CD4-positive, alpha-beta T cell treated with Interleukin-6 for 4 hours (primary cell): ENCODE measurements at places on chromosomes 16 and 17.

- DNase-seq, result peak; percentile 61
Measured at GRCh38 chr16:89737341-89738071, 16.2 kb downstream of the ZNF276 start.

DNA sequence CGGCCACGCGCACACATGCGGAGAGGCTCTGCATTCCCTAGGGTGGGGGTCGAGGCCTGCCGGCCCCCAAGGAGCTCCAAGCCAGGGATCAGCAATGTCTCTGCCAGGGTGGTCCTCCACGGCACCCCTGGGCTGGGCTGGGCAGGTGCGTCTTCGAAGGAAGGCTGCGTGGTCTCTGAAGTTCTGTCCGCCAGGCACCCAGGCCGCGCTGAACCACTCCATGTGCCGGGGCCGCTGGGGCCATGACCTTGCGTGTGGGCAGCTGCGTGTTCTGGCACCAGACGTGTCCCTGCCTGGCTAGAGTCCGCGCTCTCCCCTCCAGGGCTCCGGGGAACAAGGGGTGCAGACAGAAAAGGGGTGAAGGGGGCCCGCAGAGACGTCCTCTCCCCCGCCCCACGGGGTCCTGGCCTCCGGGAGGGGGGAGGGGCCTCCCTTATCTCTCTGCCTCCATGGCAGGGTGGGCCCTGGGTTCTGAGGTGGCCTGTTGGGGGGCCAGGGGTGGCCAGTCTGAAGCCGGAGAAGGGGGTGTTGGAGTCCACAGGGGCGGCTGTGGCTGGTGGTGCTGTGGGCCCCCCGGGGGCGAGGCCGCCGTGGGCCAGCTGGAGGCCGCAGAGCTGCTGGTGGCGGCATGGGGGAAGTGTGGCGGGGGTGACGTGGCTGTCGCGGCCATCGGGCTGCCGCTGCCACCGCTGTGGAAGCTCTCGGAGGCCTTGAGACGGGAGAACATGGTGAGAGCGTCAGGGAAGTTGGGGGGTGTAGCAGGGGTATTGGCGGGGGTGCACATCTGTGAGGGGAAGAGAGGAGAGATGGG lies 5.3 kb downstream of the UBALD1 start:
- DNase-seq, result no peak

DNA sequence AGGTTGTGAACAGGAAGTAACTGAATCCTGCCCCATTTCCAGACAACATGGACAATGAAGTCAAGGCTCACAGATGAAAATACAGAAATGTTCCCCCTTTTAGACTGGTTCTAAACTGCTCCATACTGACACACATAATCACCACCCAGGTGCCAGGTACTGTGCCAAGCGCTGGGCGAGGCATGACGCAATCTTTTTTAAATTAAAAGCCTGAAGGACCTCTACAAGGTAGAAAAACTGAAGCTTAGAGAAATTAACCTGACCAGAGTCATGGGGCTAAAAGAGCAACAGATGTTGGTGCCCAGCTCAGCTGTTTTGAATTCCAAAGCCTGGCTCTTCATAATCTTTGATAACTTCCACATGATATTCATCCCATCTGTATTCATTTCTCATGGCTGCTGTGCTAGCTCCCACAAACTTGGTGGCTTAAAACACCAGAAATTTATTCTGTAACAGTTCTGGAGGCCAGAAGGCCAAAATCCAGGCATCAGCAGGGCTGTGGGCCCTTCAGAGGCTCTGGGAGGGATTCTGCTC lies 4.9 kb upstream of the RAB11FIP4 start:
- DNase-seq, result no peak

GRCh38 chr17:58339755-58340404 lies 11.3 kb upstream of the TSPOAP1 start:
- DNase-seq, result peak; percentile 29

DNA sequence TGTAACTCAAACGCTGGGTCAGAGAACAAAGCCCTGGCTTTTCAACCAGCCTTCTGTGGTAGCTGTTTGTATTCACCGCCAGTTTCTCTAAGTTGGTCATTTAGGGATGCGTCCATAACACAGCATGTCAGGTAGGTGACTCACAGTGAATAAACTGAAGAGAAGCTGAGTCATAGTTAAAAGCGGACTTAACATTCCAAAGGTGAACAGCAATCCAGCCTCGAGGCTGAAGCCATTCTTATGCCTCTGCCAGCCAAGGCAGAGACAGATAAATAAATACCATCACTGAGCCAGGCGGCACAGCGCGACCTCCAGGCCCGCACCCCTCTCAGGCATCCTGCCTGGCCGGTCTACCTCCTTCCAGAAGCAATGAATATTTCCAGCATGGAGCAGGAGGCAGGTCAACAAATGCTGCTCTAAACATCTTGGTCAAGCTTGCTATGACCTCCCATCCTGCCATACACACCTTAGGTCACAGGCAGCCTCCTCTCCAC lies 12.4 kb upstream of the CACNG4 start:
- no peak for DNase-seq

GRCh38 chr17:62191390-62192361 lies 126.6 kb upstream of the MED13 start:
- DNase-seq, result no peak

GRCh38 chr17:6100891-6101500 lies 30.8 kb downstream of the WSCD1 start:
- no peak for DNase-seq

DNA sequence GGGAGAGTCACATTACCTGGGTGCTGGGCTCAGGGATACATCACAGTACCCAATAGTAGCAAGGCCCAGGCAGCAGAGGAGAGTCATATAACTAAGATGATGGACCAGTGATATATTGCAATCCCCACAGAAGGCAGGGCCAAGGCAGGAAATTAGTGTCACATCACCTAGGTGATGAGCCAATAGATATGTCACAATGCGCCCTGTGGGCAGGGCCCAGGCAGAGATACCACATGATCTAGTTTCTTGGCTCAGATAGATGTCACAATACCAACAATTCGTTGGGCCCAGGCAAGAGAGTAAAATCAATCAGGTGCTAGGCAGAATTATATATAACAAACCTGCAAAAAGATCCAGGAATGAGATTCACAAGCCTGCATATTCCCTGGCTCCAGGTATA lies 2111.5 kb downstream of the TP53TG3F start:
- DNase-seq, result no peak

- peak; percentile 54 for DNase-seq
Measured at GRCh38 chr16:24504472-24505345, 34.7 kb upstream of the RBBP6 start.

- DNase-seq, result no peak
Measured at GRCh38 chr17:42537156-42537805, 1.2 kb downstream of the NAGLU start.

- DNase-seq, result no peak
Measured at GRCh38 chr16:9186061-9186460, 94.6 kb downstream of the HAPSTR1 start.

- DNase-seq, result no peak
Measured at GRCh38 chr17:15910791-15911190, 34.1 kb upstream of the ADORA2B start.

GRCh38 chr16:69049603-69050375 lies 55.7 kb upstream of the HAS3 start:
- no peak for DNase-seq

DNA sequence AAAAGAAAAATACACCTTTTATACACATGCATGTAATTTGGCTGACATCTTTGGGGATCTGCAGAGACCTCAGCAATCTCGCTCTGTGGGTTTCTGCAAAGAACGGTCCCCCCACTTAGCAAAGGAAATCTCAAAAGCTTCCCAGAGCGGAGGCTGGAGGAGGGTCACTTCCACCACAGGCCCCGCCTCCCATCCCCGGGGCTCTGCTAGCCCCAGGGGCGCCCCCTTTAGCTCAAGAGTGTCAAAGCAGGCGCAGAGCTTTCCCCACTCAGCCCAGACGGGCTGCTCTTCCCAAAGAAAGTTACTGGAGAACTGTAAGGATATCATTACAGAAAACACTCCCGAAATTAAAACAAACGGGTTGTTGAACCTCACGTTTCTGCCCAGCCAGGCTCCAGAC lies 11.4 kb downstream of the SLC13A5 start:
- DNase-seq, result peak; percentile 56

DNA sequence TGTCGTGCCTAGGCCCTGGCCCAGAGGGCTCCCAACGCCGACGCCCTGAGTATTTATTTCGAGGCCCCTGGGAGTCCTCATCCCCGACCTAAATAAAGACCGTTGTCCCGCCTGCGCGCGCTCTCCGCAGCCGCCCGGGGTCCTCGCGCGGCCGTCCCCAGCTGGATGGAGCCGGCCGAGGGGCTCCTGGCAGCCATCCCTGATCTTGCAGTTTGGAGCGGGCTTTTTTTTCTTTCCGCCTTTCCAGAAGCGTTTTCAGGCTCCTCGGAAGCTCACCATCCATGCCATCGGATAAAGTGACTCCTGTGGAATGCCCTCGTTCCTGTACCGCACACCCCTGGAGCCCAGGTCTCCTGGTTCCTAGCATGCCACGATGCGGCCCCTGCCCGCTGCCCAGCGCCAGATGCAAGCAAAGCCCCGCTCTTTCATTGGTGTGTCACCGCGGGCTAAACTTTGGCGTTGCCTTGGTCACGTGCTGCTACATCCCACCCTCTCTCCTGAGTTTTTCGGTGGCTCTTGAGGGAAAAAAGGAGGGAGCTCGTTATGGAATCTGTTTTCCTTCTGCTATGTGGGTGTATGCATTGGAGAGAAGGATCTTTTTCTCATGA lies 716 bp downstream of the TMEM94 start:
- DNase-seq, result peak; percentile 21

GRCh38 chr16:81523387-81524115 lies 78.9 kb downstream of the CMIP start:
- peak; percentile 48 for DNase-seq

- no peak for DNase-seq
Measured at GRCh38 chr17:37494971-37495370, 5.3 kb downstream of the DUSP14 start.

DNA sequence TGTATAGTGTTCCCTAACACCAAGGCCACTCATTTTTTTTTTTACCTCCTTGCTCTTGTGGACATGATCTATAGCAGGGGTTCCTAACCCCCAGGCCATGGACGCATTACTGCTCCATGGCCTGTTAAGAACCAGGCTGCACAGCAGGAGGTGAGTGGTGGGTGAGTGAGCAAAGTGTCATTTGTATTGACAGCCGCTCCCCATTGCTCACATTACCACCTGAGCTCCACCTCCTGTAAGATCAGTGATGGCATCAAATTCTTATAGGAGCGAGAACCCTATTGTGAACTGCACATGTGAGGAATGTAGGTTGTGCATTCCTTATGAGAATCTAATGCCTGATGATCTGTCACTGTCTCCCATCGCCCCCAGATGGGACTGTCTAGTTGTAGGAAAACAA lies 342.0 kb downstream of the SOX9 start:
- no peak for DNase-seq

DNA sequence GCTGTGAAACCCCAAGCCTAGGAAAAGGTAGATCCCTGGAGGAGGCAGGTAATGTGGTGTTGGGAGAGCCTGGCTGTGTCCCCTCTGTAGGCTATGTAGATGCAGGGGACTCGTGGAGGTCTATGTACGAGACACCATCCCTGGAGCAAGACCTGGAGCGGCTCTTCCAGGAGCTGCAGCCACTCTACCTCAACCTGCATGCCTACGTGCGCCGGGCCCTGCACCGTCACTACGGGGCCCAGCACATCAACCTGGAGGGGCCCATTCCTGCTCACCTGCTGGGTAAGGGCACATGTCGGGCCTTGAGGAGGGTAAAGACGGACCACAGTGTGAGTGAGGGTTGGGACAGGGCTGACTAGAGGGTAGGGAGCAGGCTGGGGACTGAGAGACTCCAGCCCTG lies 12.0 kb downstream of the ACE start:
- no peak for DNase-seq

- no peak for DNase-seq
Measured at GRCh38 chr17:47937941-47938340, 3.4 kb upstream of the PNPO start.

DNA sequence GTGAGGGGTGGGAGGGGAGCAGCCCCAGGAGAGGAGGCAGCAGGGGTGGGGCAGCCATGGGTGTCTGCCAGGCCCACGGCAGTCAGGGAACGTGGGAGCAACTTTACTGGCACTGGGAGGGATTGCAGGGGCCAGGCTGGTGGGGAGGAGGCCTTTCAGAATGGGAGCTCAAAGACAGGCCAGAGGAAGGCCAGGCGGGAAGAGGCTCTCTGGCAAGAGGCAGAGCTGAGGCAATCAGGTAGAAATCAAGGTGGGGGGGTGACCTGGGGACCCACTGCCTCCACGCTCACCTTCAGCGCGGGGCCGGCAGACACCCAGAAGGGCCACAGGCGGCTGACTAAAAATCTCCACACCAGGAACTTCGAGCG lies 11.9 kb upstream of the GSE1 start:
- no peak for DNase-seq

- DNase-seq, result no peak
Measured at GRCh38 chr16:73915935-73916334, 380.7 kb upstream of the PSMD7 start.

- no peak for DNase-seq
Measured at GRCh38 chr16:15775209-15775608, 81.6 kb downstream of the MYH11 start.

DNA sequence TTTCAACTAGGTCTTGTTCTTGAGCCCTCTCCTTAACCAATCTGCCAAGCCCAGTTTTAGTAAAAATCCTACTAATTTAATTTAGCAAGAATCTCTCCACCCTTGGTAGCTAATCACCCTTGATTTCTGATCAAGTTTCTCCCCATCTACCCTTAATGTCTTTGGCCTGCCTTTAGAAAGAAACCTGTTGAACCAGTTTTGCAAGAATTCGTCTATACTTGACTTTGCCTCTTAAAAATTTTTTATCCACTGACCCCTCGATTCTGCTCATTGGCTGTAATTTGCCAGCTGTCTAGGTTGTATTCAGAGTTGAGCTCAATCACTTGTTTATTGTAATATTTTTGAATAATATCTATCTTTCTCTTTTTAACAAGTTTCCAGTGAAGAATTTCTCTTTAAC lies 1138.5 kb downstream of the CDH11 start:
- no peak for DNase-seq

- DNase-seq, result no peak
Measured at GRCh38 chr17:8859027-8859803, 8.3 kb downstream of the PIK3R6 start.

GRCh38 chr17:66443166-66443565 lies 140.8 kb downstream of the PRKCA start:
- no peak for DNase-seq

GRCh38 chr17:38339891-38340290 lies 3.9 kb downstream of the GPR179 start:
- no peak for DNase-seq

- no peak for DNase-seq
Measured at GRCh38 chr17:30939051-30939689, 17.4 kb downstream of the ADAP2 start.

- no peak for DNase-seq
Measured at GRCh38 chr16:23182679-23183542, at the start of gene SCNN1G. Gene SCNN1G, plus strand, starts transcription at chr16:23182745. Its CDS starts 3,527 bp downstream, at chr16:23186272.

DNA sequence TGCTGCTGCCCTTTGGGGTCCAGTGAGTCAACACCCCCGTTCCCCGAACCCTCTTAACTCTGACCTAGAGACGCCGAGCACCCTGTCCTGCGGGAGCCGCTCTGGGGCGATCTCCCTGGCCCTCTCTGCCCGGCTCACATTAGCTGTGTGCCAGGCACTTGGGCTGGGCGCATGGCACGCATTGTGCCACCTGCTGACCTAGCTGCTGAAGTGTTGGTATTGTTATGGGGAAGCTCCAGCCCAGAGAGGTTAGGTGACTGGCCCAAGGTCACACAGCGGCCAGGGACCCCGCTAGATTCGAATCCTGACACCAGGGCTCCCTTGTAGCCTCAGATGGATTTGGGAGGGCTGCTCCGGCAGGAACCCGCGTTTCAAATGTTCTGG lies 1.1 kb downstream of the HSD17B1 start:
- DNase-seq, result peak; percentile 24
